ENCODE measurements at places on chromosomes 6 and 20. TPM values are rescaled to one million over a fixed set of nuclear protein-coding genes. Genes with fewer than 3 reads are reported as not detected.

DNA sequence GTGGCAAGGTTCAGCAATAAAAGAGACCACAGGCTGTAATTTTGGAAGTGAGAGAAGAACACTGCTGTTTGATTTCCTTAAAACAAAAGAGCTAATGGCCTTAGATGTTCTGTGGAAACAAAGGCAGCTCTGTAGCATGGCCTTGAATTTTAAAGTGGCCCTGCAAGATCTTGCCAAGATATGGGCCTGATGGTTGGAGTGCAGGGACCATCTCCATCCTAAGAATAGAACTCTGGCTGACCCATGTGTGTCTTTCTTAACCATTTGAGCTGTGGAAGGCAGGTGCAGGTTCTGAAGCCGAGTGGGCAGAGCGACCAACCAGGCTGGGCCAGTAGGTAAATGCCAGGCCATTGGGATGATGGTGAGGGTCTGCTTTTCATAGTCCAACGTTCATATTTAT, 73.8 kb upstream of the VSTM2L start:
- no peaks in the 10 kb centered on the region for H3K36me3 ChIP-seq
- no peak overlapping the region for H3K4me3 ChIP-seq
- H3K27ac ChIP-seq: no peak overlapping the region
- no peaks in the 10 kb centered on the region for H3K4me1 ChIP-seq

DNA sequence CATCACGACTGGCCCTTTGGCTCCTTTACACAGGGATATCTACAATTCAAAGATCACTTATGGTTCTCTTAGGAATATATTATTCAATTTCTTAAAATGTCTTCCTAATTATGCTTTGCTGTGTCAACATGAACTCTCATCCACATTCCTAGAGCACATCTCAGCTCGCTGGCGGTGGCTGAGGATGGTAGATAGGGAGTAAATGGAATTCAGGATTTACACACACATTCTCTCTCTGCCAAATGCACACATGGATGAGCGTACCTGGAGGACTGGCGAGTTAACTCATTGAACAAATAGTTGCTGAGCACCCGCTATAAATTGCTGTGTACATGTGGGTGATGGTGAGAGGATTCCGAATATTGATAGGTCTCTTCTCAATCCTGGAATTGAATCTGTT, 4.8 kb upstream of the MRPS10 start:
- H3K4me3 ChIP-seq: no peak overlapping the region
- DNase-seq: no peak
- no peak overlapping the region for H3K27ac ChIP-seq

Gene ZFP57
- total RNA-seq: not detected

Gene VGLL2
- total RNA-seq: not detected

- no peaks in the 10 kb centered on the region for H3K36me3 ChIP-seq
- no peaks in the 10 kb centered on the region for H3K27me3 ChIP-seq
- no peak for DNase-seq
- H3K4me3 ChIP-seq: no peak overlapping the region
- H3K4me1 ChIP-seq: peaks cover 51% of the 10 kb centered on the region
These were observed 7.4 kb downstream of the ASXL1 start for GRCh38 chr20:32365564-32365963.

GRCh38 chr6:149137594-149137993, 179.9 kb upstream of the TAB2 start:
- H3K27ac ChIP-seq: no peak overlapping the region
- H3K36me3 ChIP-seq: no peaks in the 10 kb centered on the region

Gene ZBP1
- not detected for total RNA-seq

DNA sequence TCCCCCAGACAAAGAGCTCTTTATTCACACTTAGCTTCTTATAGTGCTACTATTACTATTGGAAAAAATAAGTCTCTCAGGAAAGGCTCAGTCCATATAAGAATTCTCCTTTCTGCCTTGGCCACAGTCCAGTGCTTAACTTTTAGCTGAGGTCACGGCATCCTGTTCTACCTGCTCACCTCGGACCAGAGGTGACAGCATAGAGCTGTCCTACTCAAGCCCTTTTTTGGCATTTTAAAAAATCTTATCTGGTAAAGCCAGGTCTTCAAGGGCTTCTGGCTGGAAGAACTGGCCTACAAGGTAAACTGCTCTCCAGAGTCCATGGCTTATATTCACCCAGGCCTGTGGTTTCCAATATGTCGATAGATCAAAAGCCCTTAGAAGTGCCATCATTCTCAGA, 109.7 kb downstream of the RCAN2 start:
- no peak overlapping the region for H3K4me3 ChIP-seq
- no peak for DNase-seq
- H3K4me1 ChIP-seq: peaks cover 3% of the 10 kb centered on the region
- H3K27me3 ChIP-seq: no peaks in the 10 kb centered on the region

DNA sequence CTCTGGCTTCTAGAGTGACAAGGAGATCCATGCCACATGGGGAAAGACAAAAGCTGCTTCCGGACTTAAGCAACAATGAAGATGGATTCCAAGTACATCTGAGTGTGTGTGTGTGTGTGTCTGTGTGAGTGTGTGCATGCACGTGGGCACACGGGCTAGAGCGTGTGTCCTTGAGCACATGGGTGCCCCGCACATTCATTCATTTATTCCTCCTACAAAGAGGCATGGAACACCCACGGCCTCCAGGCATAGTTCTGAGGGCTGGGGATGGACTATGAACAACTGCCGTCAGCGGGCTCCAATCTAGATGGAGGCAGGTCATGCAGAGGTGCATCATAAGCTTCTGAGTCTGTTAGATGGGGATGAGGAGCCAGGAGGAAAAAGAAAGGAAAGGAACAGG, 49.1 kb downstream of the GRM4 start:
- DNase-seq: no peak
- H3K4me1 ChIP-seq: no peaks in the 10 kb centered on the region
- peaks cover 27% of the 10 kb centered on the region for H3K27me3 ChIP-seq
- no peak overlapping the region for H3K27ac ChIP-seq
- H3K36me3 ChIP-seq: no peaks in the 10 kb centered on the region

Gene TMEM74B
- 0.96 TPM for total RNA-seq

DNA sequence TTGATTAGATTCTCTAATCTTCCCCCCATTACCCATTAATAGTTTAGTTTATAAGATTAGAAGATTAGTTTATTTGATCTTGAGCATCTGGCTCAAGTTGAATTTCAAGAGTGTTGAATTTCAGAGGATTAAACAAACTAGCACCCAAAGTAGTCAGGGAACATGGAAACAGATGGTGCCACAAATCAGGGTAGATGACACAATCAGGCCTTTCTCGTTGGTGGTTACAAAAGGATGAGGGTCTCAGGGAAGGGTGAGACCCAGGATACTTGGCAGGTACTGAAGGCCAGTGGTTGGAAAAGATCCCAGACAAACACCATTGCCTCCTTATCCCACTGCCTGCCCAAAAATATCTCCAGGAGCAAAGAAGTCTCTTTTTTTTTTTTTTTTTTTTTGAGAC, 29.5 kb upstream of the ADGRF1 start:
- no peak for DNase-seq
- no peak overlapping the region for H3K4me3 ChIP-seq
- no peaks in the 10 kb centered on the region for H3K27me3 ChIP-seq
- H3K36me3 ChIP-seq: no peaks in the 10 kb centered on the region

Gene SLC22A3
- 7.0 TPM for total RNA-seq

Gene CST7
- not detected for total RNA-seq

Gene PHACTR2
- 41.6 TPM for total RNA-seq

Gene DNAAF9
- total RNA-seq: 4.2 TPM

DNA sequence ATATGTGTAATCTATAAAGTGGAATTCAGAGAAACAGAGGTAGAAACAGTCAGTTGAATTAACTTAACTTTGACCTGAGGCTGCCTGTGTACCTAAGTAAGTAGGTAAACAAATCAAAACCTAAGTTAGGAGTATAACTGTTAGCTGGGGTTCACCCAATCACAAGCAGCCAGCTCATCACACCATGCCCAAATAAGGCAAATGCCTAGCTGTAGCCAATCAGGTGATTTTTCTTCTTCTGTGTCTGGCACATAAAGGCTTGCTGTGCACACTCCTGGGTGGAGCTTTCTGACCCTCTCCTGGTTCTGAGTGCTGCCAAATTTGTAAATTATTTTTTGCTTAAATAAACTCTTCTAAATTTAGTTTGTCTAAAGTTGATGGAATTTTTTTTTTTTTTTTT, 54.7 kb upstream of the TRIM39 start:
- H3K4me1 ChIP-seq: no peaks in the 10 kb centered on the region
- H3K27ac ChIP-seq: no peak overlapping the region
- no peak for DNase-seq
- H3K27me3 ChIP-seq: no peaks in the 10 kb centered on the region
- H3K36me3 ChIP-seq: no peaks in the 10 kb centered on the region
- no peak overlapping the region for H3K4me3 ChIP-seq

Gene KCNK17
- total RNA-seq: not detected

GRCh38 chr20:43191946-43192863, 2.5 kb upstream of the PTPRT start:
- no peak overlapping the region for H3K27ac ChIP-seq
- no peak overlapping the region for H3K4me3 ChIP-seq
- no peak for DNase-seq
- H3K36me3 ChIP-seq: no peaks in the 10 kb centered on the region
- peaks cover 41% of the 10 kb centered on the region for H3K27me3 ChIP-seq

GRCh38 chr6:113363866-113364265, 493.3 kb upstream of the MARCKS start:
- DNase-seq: no peak
- no peaks in the 10 kb centered on the region for H3K27me3 ChIP-seq
- H3K27ac ChIP-seq: no peak overlapping the region
- H3K4me1 ChIP-seq: peaks cover 4% of the 10 kb centered on the region
- H3K36me3 ChIP-seq: no peaks in the 10 kb centered on the region
- no peak overlapping the region for H3K4me3 ChIP-seq

DNA sequence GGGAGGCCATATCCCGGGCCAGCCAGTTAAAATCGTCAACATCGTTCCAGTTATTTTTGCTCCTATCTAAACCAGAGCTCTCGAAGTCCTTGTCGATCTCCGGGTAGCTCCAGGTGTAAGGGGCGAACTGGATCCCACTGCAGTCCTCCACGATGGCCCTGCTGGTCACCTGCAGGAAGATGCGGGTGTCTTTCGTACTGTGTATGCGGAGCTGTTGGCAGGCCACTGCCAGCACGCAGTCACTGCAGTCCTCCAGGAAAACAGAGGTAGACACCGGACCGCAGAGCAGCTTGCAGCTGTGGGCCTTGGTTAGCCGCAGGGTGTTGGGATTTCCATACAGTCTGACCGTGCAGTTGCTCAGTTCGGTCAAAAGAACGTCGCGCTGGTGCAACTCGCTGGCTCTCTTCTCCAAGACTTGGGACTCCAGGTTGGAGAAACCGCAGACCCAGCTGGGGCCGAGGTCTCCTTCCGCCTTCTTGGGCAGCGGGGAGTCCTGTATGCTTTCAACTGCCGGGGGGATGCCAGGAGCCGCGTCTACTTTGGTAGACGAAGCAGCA, 742 bp downstream of the TBCC start:
- no peaks in the 10 kb centered on the region for H3K36me3 ChIP-seq
- H3K27me3 ChIP-seq: no peaks in the 10 kb centered on the region
- H3K27ac ChIP-seq: peak overlapping the region; percentile 97
- H3K4me1 ChIP-seq: peaks cover 27% of the 10 kb centered on the region

DNA sequence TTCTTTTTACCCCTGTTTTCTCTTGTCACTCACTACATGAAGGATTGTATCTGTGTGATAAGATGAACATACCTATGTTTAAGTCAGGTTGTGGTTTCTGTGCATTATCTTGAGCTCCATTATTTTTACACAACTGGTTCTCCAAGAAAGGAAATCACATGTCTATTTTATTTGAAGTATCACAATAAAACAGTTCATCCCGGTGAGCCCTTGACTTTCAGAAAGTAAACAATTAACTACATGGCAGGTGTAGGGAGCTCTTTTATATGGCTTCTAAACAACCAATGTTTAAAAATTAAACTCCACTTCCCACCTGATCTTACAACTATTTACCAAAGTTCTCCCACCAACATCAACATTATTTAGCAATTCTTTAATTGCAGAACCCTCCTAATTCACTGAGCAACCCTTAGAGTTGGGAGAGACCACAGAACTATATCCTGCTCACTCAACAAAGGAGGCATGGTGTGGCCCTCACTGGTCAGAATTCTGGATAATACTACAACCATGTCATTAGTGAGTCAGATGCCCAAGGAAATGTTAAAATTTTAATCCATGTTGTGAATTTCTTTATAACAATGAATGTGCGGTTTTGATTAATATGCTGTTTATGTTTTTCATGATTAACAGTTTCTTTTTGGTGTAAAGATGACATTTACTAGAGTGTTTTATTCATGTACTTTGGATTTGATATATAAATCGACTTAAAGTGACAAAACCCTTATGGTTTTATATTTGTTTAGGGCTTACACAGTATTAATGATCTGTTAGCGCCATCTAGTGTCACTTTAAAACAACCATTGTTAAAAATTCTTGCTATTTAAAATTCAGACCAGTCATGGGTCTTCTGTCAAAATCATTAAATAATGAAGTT, 50.0 kb upstream of the SCGN start:
- no peaks in the 10 kb centered on the region for H3K36me3 ChIP-seq
- no peaks in the 10 kb centered on the region for H3K27me3 ChIP-seq
- DNase-seq: no peak
- H3K4me3 ChIP-seq: no peak overlapping the region

GRCh38 chr6:27312146-27312949, at the start of gene POM121L2:
Gene POM121L2, minus strand, starts transcription at chr6:27312273. Its CDS starts 103 bp downstream, at chr6:27312170.
- no peak within 1 kb of the TSS for H3K27ac ChIP-seq
- H3K36me3 ChIP-seq: no peaks in the 10 kb centered on the region
- peak within 1 kb of the TSS; percentile 58 for H3K4me3 ChIP-seq
- H3K4me1 ChIP-seq: peaks cover 7% of the 10 kb centered on the region
- H3K27me3 ChIP-seq: peaks cover 99% of the 10 kb centered on the region

DNA sequence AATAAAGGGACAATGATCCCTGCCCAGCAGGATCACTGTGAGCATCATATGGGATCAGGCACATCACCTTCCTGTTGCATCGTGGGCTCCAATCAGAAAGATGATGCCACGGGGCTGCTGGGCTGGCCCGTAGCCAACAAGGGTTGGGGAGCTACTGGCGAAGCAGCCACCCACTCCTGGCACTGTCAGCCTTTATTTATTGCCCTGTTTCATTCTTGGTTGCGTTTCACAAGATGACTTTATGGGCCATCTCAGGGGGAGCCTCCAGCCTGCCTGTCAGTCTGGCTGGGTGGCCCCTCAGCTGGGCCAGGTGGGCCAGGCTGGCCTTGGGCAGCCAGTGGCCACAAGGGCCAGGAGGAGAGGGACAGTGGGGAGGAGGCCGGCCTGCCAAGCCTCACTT, 17.3 kb downstream of the VSTM2L start:
- no peak for DNase-seq
- H3K36me3 ChIP-seq: no peaks in the 10 kb centered on the region
- peaks cover 38% of the 10 kb centered on the region for H3K27me3 ChIP-seq
- no peaks in the 10 kb centered on the region for H3K4me1 ChIP-seq
- no peak overlapping the region for H3K4me3 ChIP-seq

- H3K4me1 ChIP-seq: no peaks in the 10 kb centered on the region
- H3K27ac ChIP-seq: no peak overlapping the region
- peaks cover 25% of the 10 kb centered on the region for H3K36me3 ChIP-seq
- H3K27me3 ChIP-seq: no peaks in the 10 kb centered on the region
- DNase-seq: no peak
These were observed 47.6 kb upstream of the SIM1 start for GRCh38 chr6:100512203-100512862.
